ENCODE measurements at places on chromosomes 7 and 10. TPM values are rescaled to one million over a fixed set of nuclear protein-coding genes. Genes with fewer than 3 reads are reported as not detected.
A peak's percentile ranks its signal among the peaks of the same experiment; 100 is the strongest.

DNA sequence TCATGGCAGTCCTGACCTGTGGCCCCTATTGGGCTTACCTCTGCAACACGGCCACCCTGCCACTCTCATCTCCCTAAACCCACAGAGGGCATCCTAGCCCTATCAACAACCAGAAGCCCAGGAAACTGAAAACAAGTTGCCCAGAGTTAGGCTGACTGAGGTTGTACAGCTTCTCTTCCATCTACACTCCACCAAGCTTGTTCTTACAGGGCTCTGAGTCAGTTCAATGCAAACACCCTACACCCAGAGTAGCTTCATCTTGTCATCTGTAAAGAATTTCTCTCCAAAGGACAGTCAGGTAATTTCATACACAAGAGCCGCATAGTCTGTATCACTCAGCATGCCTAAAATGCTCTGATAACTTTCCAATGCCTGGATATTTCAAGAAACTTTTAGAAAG lies 175.4 kb downstream of the ARID5B start:
- DNase-seq: no peak
- H3K27ac ChIP-seq: peak overlapping the region; percentile 21
- H3K4me3 ChIP-seq: no peak overlapping the region
- peaks cover 74% of the 10 kb centered on the region for H3K36me3 ChIP-seq

- H3K4me1 ChIP-seq: peaks cover 55% of the 10 kb centered on the region
- peaks cover 2% of the 10 kb centered on the region for H3K27me3 ChIP-seq
- peaks cover 4% of the 10 kb centered on the region for H3K36me3 ChIP-seq
- DNase-seq: peak; percentile 39
- H3K4me3 ChIP-seq: peak overlapping the region; percentile 62
- H3K27ac ChIP-seq: peak overlapping the region; percentile 55
Measured at GRCh38 chr7:23594879-23595604, 2.1 kb upstream of the CCDC126 start.

DNA sequence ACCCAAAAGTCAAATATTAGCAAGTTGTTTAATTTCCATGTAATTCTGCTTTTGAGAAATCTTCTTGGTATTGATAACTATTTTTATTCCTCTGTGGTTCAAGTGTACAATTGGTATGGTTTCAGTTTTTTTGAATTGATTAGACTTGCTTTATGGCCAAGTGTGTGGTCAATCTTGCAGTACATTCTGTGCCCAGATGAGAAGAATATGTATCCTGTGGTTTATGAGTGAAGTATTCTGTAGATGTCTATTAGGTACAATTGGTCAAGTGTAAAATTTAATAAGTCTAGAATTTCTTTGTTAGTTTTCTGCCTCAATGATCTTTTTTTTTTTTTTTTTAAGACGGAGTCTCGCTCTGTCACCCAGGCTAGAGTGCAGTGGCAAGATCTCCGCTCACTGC lies 36.6 kb upstream of the C7orf33 start:
- no peak for DNase-seq
- peaks cover 10% of the 10 kb centered on the region for H3K27me3 ChIP-seq

DNA sequence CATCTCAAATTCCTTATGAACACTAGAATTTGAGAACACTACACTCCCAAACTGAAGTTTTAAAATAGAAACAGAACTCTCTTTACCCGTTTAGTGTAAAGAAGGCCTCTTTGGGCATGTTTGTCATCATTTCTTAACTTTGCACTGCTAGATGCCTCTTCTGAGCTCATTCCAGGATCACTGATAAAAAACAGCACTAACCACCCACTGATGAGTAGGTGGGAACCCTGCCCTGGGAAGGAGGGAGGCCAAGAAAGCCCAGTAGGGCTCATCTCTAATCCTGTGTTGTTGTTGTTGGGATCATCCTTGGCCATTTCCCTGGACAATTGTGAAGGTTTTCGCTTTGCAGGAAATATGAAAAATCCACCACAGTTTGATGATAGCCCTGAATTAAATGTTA lies 68.2 kb downstream of the CUBN start:
- no peaks in the 10 kb centered on the region for H3K36me3 ChIP-seq
- peaks cover 11% of the 10 kb centered on the region for H3K27me3 ChIP-seq
- DNase-seq: no peak
- H3K4me3 ChIP-seq: no peak overlapping the region

GRCh38 chr10:76115131-76115470 lies 683.7 kb downstream of the LRMDA start:
- H3K4me1 ChIP-seq: no peaks in the 10 kb centered on the region
- no peaks in the 10 kb centered on the region for H3K36me3 ChIP-seq
- H3K27ac ChIP-seq: no peak overlapping the region
- no peak for DNase-seq
- no peak overlapping the region for H3K4me3 ChIP-seq

DNA sequence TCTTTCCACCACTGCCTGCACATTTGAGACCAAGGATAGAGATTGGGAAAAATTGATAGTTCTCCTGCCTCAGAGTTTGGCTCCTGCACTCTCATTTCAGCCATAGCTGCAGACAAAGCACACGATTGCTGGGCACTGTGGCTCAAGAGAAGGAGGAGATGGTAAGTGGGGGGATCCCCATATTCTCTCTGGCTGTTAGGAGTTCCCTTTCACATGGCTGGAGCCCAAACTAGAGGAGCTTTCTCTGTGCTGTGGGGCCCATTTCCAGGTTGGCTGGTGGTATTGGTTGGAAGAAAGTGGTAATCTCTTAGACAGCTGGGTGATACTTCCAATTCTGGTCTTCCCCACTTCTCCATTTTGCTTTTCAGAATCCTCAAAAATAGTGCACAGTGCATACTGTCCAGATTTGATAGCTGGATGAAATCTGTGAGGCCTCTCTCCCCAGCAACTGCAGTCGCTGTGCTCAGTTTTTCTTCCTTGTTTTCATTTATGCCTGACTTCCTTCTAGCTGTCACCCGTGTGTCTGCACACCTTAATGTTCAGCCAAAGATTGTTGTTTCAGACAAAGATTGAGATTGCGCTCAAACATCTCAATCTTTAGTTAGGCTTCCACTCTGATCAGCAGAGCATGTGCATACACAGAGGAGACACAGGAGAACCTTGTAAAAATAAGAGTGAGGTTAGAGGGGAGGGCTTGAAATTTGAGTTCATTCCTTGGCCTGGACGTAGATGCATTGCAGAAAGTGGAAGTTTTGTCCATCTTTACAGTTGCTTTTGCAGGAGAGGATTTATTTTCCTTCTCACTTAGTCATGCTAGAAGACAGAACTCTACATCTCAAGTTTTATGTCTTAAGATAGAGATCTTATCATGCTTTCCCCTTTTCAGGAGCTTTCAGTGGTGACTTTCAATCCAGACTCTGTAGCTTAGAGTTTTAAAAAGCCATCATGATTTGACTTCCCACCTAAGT lies 28.6 kb downstream of the RABGEF1 start:
- peak overlapping the region; percentile 76 for H3K27ac ChIP-seq
- no peak for DNase-seq
- peaks cover 16% of the 10 kb centered on the region for H3K36me3 ChIP-seq
- peaks cover 24% of the 10 kb centered on the region for H3K4me1 ChIP-seq

- H3K27me3 ChIP-seq: no peaks in the 10 kb centered on the region
- peaks cover 5% of the 10 kb centered on the region for H3K4me1 ChIP-seq
- H3K36me3 ChIP-seq: no peaks in the 10 kb centered on the region
- DNase-seq: no peak
Measured at GRCh38 chr7:144474800-144475615, 71.5 kb upstream of the NOBOX start.

GRCh38 chr10:48503293-48503911 lies 101.5 kb downstream of the ARHGAP22 start:
- no peaks in the 10 kb centered on the region for H3K4me1 ChIP-seq
- no peaks in the 10 kb centered on the region for H3K27me3 ChIP-seq
- no peak overlapping the region for H3K27ac ChIP-seq
- DNase-seq: no peak
- no peaks in the 10 kb centered on the region for H3K36me3 ChIP-seq
- H3K4me3 ChIP-seq: no peak overlapping the region

GRCh38 chr10:31479752-31480151 lies 160.7 kb downstream of the ZEB1 start:
- peaks cover 25% of the 10 kb centered on the region for H3K36me3 ChIP-seq
- H3K4me3 ChIP-seq: no peak overlapping the region
- no peaks in the 10 kb centered on the region for H3K4me1 ChIP-seq
- DNase-seq: no peak

GRCh38 chr10:132353456-132354355 lies 21.7 kb downstream of the LRRC27 start:
- no peaks in the 10 kb centered on the region for H3K27me3 ChIP-seq
- no peaks in the 10 kb centered on the region for H3K4me1 ChIP-seq
- peaks cover 2% of the 10 kb centered on the region for H3K36me3 ChIP-seq
- H3K4me3 ChIP-seq: no peak overlapping the region
- no peak for DNase-seq

GRCh38 chr10:84798312-84798711 lies 469.9 kb downstream of the CCSER2 start:
- H3K36me3 ChIP-seq: no peaks in the 10 kb centered on the region
- H3K4me1 ChIP-seq: no peaks in the 10 kb centered on the region
- no peak for DNase-seq
- H3K27me3 ChIP-seq: peaks cover 2% of the 10 kb centered on the region
- H3K4me3 ChIP-seq: no peak overlapping the region

DNA sequence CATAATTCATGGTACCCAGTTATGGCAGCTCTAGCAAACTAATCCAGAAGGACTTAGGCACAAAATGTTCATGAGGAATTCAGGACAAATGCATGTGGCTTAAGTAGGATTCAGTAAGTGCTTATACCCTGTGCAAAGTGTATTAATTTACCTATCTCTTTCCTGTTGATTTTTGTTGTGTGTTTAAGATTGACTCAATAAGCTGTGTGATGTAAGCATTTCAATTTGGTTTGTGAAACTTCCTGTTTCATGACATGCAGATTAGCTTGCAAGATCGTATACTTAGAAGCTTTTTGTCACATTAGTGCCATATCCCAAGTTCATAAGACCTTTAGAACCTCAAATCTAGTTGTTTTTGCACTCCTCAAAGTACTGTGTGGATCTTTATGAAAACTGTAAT lies 416.7 kb downstream of the ARL4A start:
- no peak for DNase-seq
- H3K4me3 ChIP-seq: no peak overlapping the region
- H3K36me3 ChIP-seq: no peaks in the 10 kb centered on the region
- H3K4me1 ChIP-seq: no peaks in the 10 kb centered on the region
- no peak overlapping the region for H3K27ac ChIP-seq

DNA sequence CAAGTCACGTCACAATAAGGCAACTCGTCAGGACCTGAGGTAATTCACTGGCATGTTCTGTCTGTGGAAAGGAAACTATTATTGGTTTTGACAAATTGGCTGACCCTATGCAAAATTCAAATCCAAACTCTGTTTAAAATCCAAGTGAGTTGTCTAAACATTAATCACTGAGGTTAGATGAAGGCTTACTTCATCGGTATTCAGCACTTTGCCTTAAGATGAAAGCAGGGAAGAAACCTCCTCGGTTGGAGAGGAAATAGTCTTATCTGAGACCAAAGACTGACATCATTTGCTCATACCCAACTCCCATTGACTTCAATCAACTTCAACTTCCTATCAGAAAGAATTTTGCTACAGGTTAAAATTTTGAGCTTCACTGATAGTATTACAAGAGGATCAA lies 355.1 kb upstream of the MBL2 start:
- no peak for DNase-seq
- H3K27me3 ChIP-seq: no peaks in the 10 kb centered on the region
- no peak overlapping the region for H3K27ac ChIP-seq
- H3K4me3 ChIP-seq: no peak overlapping the region
- H3K4me1 ChIP-seq: no peaks in the 10 kb centered on the region

- no peaks in the 10 kb centered on the region for H3K27me3 ChIP-seq
- peak overlapping the region; percentile 22 for H3K4me3 ChIP-seq
- no peak overlapping the region for H3K27ac ChIP-seq
- H3K36me3 ChIP-seq: peaks cover 13% of the 10 kb centered on the region
- H3K4me1 ChIP-seq: peaks cover 22% of the 10 kb centered on the region
Measured at GRCh38 chr7:593324-594115, 73.9 kb upstream of the PDGFA start.

- no peak overlapping the region for H3K4me3 ChIP-seq
- no peaks in the 10 kb centered on the region for H3K36me3 ChIP-seq
- no peak overlapping the region for H3K27ac ChIP-seq
- DNase-seq: no peak
- H3K4me1 ChIP-seq: no peaks in the 10 kb centered on the region
Measured at GRCh38 chr7:80240265-80241025, 105.8 kb downstream of the GNAI1 start.

DNA sequence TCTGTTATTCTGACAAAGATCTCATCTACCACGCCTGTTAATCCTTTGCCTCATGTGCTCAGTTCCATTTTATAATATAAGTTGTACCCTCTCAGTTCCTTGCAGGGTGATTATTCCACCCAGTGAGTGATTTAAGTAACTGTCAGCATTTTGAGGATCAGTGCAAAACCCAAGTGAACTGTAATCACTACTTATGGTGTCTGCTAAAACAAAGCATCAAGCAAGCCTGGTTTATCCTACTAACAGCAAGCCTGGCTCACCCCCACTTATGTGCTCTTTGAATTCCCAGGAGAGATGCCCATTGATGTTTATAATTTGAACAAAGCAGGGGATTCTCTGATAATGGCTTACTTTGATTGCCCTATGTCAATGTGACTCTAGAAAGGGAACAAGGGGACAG lies 186.8 kb upstream of the LRGUK start:
- H3K27me3 ChIP-seq: no peaks in the 10 kb centered on the region
- H3K36me3 ChIP-seq: no peaks in the 10 kb centered on the region
- H3K27ac ChIP-seq: no peak overlapping the region
- no peak overlapping the region for H3K4me3 ChIP-seq
- H3K4me1 ChIP-seq: no peaks in the 10 kb centered on the region
- no peak for DNase-seq

DNA sequence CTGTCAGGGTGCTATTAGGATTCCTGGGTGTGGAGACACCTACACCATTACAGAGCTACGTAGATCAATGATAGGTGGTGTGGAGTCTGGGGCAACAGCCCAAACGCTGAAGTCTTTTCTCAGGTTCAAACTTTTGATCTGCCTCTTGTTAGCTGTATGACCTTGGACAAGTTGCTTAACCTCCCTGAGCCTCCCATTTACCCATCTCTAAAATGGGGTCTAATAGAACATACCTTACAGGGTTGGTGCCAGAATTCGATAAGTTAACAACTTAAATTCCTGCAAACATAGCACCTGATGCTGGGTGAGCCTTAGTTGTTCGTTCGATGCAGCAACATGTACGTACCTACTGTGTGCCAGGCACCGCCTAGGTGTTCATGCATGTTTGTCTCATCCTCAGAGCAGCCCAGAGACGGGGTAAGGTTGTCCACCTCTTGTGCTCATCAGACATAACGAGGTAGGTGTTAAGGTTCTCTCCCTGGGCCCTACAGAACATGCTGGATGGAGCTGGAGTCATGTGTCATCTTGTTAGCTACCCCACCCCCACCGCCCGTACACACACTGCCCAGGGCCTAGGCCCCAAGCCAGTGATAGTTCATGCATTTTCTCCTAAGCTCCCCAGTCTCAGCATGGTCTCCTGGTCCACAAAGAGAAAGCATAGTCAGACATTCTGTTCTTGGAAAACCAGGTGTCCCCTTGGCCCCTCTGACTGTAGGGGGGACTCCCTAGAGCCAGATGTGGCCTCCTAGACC lies 41.0 kb upstream of the SLC29A3 start:
- no peak overlapping the region for H3K4me3 ChIP-seq
- H3K4me1 ChIP-seq: no peaks in the 10 kb centered on the region
- H3K36me3 ChIP-seq: no peaks in the 10 kb centered on the region
- H3K27me3 ChIP-seq: no peaks in the 10 kb centered on the region
- H3K27ac ChIP-seq: no peak overlapping the region

TBXAS1 gene
- 3.1 TPM for total RNA-seq

NRP1 gene
- total RNA-seq: 1.2 TPM

CAMK1D gene
- total RNA-seq: 6.8 TPM

TMEM60 gene
- 11.0 TPM for total RNA-seq

HDAC9 gene
- 0.86 TPM for total RNA-seq

ASAH2 gene
- 5.4 TPM for total RNA-seq

ADAMTS14 gene
- total RNA-seq: 0.21 TPM

NPSR1 gene
- not detected for total RNA-seq

PPIA gene
- total RNA-seq: 2,141 TPM
